ENCODE measurements at places on chromosomes 6 and 20. TPM values are rescaled to one million over a fixed set of nuclear protein-coding genes. Genes with fewer than 3 reads are reported as not detected.

Gene STMN3
- 98.0 TPM for total RNA-seq

Gene COL20A1
- not detected for total RNA-seq

Gene COL12A1
- 37.5 TPM for total RNA-seq

Gene FAM209A
- not detected for total RNA-seq

Gene LGSN
- not detected for total RNA-seq

DNA sequence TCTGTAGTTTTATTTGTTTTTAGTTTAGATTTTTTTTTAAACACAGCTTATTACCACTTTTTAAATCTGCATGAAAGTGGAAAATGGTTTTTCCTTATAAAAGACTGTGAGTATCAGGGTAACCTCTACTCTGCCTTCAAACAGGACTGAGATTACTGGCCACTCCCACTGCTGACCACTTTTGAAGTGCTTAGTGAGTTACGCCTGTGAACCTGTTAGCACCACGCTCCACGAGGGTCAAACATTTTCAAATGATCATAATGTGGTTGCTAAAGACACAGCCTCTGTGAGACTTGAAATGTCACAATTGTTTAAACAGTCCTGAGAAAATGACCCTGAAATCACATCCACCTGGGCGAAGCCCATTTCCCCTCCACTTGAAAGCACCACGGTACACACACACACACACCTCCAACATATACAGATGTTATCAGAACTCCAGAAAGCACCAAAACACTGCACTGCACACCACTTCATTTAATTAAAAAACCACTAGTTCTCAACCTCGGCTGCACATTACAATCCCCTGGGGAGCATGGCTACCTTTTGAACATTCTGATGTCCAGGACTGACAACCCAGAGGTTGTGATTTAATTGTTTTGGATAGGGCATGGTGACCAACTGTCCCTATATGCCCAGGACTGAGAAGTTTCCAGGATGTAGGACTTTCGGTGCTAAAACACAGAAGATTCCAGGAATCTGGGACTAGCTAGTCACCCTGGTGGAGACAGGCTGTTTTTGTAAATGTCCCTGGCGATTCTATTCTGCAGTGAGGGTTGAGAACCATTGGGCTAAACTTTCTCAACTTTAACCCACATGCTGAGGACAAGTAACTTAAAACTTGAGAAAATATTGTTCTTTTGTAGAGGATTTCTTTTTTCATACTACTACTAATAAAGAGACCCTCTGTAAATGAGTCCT, 176.4 kb upstream of the MYLIP start:
- DNase-seq: no peak

GRCh38 chr20:36407199-36407733, 101.1 kb downstream of the DLGAP4 start:
- no peak for DNase-seq

DNA sequence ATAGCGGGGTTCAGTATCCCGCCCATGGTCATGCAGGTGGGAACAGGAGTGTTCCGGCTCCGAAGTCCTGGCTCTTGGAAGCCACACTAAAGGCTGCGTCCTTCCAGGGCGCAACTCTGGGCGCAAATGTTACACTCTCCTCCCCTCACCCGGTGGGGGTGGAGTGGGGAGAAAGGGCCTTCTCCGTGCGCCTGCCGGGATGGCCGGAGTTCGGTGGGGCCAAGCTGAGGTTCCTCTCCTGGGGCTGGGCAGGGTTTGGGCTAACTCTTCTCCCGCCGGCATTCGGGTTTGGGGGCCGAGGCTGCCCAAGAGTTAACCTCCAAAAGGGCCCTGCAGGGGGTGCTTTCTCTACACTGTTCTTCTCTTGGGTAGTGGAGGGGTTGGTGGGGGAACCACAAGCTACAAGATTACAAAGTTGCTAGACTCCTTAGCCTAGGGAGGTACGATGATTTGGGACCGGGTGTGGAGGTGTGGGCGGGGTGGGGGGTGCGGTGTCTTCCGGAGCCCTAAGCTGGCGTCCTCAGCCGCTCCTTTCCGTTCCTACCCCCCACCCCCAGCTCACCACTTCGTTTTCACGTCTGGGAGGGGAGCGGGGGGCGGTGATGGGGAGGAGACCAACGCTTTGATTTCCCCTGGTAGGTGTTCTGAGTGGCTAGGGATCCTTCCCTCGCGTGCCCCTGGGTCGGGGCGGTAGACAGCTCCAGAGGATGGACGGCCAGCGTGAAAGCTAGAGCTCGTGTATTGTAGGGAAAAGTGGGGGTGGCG, 12.3 kb downstream of the NRN1 start:
- DNase-seq: no peak

GRCh38 chr6:318243-318890, 26.1 kb downstream of the DUSP22 start:
- no peak for DNase-seq

GRCh38 chr6:41342241-41342640, 6.8 kb downstream of the NCR2 start:
- no peak for DNase-seq

DNA sequence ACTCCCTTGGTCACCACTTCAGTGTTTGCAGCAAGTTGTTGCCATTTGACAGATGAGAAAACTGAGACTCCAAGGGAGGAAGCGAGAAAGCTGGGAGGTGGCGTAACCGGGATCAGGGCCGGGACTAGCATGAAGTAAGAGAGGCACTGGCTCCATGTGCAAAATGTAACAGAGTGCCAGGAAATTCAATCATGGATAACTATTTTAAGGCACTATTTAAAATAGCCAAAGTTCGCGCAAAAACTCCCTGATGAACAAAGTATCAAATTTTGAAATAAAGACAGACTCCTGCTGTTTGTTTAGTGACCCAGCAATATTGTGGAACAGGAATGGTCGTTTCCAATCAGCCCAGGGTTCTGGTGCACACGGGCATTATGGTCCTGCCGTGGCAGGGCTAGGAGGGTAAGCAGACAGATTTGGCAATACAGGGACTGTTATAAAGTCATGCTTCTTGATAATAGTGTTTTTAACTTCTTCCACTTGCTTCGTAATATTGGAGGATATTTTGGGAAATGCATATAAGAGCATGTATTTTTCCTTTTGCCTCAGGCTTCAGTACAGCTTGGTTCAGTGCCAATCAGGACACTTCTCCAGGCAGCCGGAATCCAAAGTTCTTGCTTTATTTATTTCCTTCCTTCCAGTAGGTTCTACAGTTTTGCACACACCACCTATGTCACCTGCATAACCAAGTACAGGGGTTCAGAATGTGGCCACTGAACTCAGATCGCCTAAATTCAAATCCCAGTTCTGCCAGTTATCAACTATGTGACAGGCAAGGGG, 141.6 kb downstream of the EYA2 start:
- no peak for DNase-seq

GRCh38 chr20:15911581-15911980, 661.7 kb downstream of the KIF16B start:
- DNase-seq: no peak

- DNase-seq: peak; percentile 63
Observed at GRCh38 chr6:40779409-40779808, 192.2 kb upstream of the LRFN2 start.

GRCh38 chr20:49888212-49889000, 26.9 kb downstream of the SPATA2 start:
- no peak for DNase-seq

DNA sequence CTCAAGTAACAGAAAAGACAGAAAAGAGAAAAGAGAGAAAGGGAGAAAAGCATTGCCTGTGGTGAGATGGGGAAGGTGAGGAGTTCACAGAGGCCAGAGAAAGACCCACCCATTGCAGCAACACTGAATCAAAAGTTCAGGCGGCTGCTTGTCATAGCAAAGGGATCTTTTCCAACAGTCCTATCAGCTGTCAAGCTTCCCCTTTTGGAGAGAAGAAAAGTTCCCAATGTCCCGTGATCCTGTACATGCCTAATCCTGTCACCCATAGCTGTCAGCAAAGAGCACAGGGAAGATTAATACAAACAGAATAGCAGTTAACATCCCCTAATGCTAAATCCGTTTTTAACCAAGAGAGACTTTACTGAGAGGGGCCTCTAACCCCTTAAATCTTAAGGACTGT, 8.9 kb upstream of the TRIM38 start:
- DNase-seq: no peak

GRCh38 chr6:40349901-40350746, 237.0 kb downstream of the LRFN2 start:
- DNase-seq: no peak

- no peak for DNase-seq
Observed at GRCh38 chr6:128327890-128328289, 192.5 kb downstream of the PTPRK start.

DNA sequence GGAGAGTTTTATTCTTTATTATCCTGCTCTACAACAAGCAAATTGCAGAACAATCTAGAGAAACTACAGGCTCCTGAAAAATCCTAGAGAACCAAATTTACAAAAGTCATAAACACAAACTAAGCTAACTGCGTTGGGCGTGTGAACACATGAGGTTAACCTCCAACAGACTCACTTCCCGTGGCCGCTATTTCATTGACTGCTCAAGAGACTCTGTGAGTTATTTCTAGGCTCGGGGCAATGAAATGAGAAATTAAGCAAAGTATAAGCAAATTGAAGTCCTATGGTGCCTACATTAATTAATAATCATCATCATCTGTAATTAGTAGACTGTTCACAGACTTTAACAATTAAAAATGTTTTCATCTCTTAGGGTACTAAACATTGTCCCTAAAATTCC, 100.0 kb downstream of the MBOAT1 start:
- no peak for DNase-seq

- no peak for DNase-seq
Observed at GRCh38 chr6:123467392-123467791, 169.4 kb downstream of the TRDN start.

Data from MG63 (cell line).